ENCODE measurements at places on chromosomes 6 and 20.
A peak's percentile ranks its signal among the peaks of the same experiment; 100 is the strongest.

DNA sequence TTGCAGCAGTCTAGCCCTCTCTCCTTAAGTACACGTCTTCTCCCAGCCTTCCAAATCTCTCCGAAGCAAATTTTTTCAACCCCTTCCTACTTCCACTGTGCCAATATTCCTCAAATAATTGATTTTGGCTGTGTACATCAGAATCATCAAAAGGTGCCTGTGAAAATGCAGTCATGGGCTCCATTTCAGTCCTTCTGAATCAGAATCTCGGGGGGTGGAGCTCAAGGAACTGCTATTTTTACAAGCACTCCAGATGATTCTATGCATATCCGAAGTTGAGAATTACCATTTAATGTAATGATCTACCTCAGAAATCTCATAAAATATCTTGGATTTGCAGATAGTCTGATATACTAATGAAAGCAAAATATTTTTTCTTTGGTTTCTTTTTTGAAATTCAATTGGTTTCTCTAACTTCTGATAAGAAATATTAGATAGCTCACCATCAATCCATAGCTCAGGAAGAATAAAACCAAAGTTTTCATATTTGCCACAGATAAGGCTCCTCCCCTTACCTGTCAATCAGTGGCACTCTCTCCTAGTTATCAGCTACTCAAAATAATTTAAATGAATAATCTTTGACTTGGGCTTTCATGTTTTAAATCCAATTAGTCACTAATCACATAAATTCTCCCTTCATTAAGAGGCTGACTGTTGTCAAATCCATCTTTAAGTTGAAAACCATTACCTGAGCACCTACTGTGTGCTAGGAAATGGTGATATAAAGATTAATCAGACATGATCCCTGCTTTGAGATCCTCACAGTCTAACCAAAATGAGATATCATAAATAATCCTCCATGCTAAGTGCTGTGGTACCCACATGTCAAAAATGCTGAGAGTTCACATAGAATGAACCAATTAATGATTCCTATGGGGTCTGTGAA lies 36.4 kb upstream of the STXBP5 start:
- no peak for DNase-seq

DNA sequence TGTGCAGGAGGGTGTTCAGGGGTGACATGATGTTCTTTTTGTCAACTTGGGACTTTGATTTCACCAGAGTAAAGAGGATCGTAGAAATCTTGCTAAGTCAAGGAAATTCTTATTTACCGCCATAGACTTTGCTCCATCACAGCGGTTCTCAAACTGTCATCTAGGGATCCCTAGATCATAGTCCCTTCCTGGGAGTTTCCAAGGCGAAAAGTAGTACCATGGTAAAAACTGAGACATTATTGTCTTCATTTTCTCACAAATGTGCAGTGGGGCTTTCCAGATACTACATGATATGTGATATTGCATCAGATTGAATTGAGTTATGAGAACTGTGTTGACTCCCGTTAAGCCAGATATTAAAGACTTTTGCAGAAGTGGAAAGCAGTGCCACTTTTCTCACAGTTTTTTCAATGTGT lies 79.7 kb downstream of the JARID2 start:
- no peak for DNase-seq

DNA sequence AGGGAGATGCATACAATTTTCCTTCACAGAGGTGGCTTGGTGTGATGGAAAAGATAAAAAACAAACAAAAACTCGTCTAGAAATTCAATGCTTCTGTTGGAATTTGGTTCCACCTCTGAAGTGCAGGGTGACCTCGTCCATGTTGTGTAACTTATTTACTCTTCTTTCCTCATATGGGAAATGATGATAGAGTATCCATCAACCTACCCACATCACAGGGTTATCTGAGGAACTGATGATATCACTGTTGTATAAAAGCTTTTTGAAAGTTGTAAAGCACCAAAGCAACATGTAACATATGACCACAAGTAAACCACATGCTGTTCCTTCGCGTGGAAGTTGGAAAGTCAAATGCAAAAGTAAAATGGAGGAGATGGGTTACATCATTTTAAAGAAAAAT lies 212.0 kb upstream of the SGK1 start:
- DNase-seq = no peak

DNA sequence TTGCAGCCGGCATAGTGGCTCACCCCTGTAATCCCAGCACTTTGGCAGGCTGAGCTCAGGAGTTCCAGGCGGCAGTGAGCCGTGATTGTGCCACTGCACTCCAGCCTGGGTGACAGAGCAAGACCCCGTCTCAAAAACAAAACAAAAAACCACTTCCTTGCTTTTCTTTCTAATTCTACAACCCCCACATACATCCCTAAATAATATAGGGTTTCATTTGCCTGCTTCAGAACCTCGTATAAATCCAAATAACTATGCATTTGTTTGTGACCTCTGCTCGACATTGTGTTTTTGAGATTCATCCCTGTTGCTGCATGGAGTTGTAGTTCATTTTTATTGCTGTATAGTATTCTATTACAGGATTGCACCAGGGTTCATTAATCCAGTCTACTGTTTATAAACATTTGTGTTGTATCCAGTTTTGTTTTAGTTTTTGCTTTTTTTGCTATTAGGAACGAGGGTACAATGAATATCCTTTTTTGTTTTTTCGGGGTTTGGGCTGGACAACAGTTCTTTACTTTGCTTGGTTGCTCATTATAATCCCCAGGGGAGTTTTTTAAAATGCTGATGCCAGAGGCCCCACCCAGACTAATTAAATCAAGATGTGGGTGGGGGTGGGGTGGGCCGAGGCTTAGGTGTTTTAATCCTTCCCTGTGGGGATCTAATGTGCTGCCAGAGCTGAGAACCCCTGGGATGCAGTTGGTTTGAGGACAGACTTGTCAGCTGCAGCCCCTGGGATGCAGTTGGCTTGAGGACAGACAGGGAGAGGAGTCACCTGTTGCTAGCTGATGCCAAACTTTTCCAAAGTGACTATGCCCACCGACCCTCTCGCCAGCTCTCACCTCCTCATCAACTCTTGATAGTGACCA lies 2.4 kb upstream of the SNAI1 start:
- no peak for DNase-seq

DNA sequence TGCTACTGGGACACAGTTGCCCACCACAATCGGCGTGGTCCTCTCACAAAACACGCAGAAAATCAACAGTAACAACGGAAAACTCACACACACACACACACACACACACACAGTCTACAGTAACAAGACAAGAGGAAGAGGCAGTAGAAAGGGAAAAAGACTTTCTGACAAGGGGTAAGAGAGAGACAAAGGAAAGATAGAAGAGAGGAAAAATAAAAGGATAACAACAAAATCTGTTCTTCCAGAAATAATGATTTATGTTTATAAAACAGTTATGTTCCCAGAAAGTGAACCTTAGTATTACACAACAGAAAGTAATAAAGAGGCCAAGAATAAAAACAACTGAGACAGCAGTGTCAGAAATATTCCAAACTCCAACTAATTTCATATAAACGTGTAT lies 2.9 kb downstream of the RANBP9 start:
- DNase-seq = peak; percentile 16

DNA sequence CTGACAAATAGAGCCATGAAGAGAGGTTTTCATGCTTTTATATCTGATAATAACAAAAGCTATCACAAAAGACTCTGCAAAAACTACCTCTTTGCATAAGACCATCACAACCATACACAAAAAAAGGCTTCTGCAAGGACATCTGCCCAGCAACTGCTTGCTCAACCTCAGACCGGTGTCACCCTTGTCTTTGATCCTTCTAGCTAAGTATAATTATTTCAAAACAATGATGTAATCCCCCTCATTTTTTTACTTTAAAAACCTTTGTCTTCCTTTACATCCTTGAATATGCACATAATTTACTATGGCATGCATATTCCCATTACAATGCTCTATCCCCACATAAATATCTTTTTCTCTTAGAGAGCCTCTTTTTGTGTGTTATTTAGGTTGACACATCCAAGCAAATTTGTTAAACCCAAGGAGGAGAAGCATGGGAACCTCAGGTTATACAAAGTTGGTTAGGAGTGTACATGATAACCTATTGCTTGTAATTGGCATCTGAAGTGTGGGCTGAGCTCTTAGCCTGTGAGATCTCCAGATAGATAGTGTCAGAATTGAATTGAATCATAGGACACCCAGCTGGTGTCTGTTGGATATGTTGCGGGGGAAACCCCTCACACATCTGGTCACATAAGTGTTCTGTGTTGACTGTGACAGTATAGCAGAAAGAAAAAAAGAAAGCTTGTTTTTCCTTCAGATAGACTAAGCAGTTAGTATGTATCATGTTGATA lies 20.7 kb upstream of the CGA start:
- DNase-seq = no peak

GRCh38 chr20:9075264-9076095 lies 6.6 kb downstream of the PLCB4 start:
- no peak for DNase-seq

DNA sequence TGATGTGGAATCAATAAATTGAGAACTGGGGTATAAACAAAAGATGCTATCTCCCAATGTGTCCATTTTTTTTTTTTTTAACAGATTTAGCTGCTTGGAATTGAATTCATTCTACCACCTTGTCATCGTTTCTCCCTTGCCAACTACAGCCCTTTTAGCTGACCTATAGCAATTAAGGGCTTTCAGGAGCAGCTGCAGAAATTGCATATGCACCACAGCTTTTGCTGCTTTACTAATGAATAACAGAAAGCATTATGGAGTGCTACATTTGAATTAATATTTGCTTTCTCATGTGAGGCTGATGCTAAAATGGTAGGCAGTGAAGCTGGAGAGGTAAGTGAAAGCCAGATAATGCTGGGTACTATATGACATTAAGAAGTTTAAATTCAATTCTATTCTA lies 5.7 kb downstream of the SESN1 start:
- no peak for DNase-seq

GRCh38 chr6:89449193-89449592 lies 16.2 kb downstream of the ANKRD6 start:
- DNase-seq = no peak

DNA sequence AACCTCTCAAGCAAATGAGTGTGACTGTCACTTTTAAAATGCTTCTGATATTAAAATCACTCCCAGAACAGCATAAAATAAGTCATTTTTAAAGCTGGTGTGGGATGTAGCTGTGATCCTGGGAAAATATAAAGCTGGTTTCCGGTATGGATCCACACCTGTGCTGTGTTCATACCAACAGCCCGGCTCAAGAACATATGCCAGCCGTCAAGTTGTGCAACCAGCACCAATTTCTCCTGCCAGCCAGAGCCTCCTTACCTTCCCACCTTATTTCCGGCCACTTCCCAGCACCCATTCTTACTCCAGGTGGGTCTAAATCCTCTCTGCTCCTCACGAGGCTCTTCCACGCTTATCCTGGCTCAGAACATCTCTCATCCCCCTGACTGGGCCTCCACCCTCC lies 50.9 kb upstream of the RPS6KA2 start:
- no peak for DNase-seq

DNA sequence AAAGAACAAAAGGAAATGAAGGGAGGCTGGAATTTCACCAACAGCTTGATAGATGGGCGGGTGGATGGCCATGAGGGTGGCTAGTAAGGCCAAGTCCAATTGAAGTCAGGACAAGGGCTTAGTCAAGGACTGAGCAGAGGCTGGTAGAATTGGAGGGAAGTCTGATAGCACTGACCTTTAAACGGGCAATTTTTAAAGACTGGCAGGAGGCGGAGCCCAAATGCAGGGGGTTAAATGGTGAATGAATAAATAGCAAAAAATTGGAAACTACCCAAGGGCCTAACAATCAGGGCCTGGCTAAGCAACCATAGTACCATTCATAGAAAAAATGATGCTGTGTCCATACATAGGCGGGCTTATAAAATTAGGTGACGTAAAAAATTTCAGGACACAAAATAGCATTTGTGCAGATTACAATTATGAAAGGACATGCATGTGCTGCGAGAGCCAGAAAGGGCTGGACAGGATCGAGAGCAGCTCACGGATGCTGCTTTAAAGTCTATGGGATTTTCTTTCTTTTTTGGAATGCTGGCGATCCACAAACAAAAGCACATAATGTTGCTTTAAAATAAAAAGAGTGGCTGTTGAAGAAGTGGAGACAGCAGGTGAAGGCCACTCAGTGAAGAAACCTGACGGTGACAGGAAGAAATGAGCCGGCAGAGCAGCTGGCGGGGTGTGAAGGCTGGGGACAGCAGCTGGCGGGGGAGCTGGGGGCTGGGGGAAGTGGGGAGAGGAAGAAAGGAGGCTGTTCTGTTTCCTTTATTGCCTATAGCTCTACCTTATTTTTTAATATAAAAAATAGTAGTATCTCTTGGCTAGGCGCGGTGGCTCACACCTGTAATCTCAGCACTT lies 42.8 kb upstream of the TAF8 start:
- DNase-seq = no peak

GRCh38 chr6:79812195-79812594 lies 135.2 kb downstream of the ELOVL4 start:
- DNase-seq = no peak

DNA sequence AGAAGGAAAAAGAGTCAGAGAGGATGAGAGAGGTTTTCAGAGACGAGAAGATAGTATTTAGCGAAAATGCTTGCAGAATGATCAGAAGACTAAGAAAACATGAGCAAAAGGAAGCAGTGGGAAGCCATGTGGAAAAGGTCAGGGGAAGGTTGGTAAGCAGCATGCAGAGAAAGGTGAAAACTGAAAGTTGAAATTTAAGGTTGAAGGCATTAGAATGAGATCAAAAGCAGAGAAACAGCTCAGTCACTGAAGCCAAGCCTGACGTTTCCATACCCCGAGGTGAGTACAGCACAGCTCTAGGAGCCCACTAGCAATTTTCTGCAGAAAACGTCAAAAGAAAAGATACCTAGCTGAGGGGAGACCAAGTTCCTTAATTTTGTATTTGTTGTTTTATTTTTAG lies 19.1 kb upstream of the TFB1M start:
- no peak for DNase-seq

GRCh38 chr6:141752677-141753076 lies 380.0 kb upstream of the GJE1 start:
- no peak for DNase-seq

GRCh38 chr20:4864311-4864752 lies 137.0 kb downstream of the SLC23A2 start:
- no peak for DNase-seq

DNA sequence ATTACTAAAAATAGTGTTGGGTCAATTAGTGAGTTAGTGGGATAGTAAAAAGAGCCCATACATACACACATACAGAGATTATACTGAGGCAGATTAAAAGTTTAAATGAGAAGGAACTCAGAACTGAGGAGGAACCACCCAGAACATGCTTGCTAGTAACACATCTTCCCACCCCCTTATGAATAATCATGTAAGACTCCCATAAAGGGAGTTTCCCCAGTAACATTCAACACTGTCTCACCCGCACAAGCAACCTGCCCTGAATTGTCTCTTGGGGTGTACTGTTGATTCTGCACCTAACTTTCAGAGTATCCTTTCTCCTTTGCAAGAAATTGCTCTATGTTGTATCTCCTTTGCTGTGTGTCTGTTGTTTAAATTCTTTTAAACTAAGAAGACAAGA lies 11.1 kb upstream of the HLA-DQB2 start:
- no peak for DNase-seq

DNA sequence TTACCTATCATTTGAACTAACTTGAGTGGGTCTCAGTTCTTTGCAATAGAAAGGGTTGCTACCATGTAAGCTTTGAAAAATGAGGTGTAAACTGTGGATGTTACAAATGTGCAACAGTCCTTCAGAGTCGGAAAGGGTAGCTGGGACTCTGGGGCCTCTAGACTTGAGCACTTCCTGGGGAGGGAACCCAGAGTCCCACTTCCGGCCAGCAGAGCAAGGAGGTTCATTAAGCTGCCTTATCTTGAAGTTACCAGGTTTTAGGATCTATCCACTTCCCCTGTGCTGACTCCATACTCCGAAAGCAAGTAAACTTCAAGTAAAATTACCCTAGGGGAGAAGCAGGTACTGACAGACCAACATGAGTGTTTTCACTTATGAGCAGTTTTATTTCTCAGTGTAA lies 9.4 kb downstream of the TRIM10 start:
- DNase-seq = no peak

Measured in muscle of back (tissue), 13 donors.